ENCODE measurements at places on chromosomes 6 and 20.
A peak's percentile ranks its signal among the peaks of the same experiment; 100 is the strongest.

GRCh38 chr6:16723826-16724225, 37.4 kb downstream of the ATXN1 start:
- peak; percentile 96 for DNase-seq

DNA sequence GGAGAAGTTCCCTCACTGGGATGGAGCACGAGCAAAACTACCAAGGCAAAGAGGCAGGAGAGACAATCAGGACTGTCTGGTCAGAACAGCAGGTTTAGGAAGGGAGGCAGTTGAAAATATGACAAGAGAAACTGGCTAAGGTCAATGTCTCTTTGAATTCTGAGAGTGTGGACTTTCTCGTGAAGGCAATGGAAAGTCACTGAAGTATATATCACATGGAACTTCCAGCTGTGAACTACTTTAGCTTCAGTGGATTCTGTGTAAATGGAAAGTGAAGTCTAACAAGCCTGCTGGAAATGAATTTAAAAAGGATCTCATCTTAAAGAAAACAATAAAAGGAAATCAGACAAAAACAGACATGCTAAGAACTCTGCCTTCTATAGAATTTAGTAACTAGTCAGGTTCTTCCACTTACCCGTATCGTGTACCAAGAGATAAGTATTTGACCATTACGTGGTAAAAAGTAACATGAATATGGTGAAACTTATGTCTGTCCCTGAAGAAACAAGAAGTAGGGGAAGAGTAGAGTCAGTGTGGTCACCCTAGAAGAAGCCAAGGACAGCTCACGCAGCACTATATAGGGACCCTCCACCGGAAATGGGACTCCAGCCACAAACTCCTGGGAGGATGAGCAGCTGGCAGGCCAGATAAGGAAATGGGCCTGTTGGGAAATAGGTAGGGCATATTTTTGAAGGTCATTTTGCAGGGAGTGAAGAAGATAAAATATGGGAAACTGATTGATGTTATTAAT, 123.4 kb downstream of the MAP7 start:
- DNase-seq = no peak

- peak; percentile 85 for DNase-seq
Measured at GRCh38 chr6:3281631-3282475, 23.1 kb downstream of the PSMG4 start.

DNA sequence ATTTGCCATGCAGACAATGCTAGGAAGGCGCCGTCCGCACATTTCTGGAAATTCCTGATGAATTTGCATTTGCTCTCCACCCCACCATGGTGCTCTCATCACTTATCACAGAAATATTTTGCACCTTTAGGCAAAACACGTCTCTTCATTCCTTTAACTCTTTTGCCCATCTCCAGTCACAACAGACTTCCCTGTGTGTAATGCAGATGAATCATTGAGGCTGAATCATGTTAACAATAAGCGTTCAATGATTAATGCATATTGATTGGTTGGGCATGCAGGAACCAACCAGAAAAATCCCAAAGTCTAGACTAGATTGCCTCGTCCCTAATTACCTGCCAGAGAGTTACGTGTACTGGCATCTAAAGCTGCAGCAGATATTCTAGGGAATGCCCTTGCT, 80.0 kb upstream of the ATXN1 start:
- DNase-seq = peak; percentile 7

DNA sequence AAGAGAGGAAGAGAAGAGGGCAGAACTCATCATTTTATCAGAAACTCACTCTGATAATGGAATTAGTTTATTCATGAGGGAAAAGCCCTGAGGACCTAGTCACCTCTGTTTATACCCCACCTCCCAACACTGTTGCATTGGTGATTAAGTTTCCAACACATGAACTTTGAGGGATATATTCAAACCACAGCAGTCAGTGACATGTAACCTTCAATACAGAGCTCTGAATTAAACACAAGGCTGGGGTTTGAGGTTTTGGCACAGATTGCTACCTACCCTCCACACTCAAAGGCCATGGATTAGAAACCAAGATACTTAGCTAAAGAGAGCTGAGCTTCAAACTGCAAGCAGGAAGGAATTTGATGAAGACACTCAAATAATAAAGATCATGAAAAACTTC, 48.5 kb upstream of the MOCS1 start:
- DNase-seq = no peak

DNA sequence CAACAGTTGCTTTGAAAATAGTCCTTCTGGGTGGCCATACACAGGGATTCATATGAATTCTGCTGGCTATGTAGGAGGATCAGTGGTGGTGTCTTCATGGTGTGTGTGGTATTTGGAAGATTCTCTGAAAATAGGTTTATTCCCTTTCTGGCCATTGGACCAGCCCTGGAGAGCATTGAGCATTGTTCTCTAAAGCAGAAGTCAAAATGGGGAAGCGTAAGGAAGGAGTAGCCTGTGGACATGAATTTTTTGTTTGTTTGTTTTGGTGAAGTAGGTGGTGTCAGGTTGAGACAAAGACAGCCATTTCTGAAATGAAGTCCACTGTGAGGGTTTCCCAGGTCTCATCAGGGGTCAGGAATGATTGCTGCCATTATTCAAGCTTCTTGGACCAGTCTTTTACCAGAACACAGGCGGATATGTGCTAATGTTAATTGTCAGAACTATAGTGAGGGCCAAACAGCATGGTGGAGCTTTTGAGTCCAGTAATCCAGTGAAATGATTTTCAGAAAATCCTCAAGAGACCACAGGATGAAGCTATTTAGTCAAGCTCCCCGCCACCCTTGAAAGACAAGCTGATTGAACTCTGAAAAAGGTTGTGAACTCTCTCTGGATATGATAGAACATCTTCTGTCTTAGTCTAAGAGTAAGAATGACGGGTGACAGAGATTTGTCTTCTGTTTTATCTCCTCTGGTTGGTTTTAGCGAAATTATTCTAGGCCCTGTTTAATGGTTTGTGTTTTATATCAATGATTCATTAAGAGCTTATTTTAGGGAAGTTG, 60.0 kb downstream of the DNAH8 start:
- no peak for DNase-seq

DNA sequence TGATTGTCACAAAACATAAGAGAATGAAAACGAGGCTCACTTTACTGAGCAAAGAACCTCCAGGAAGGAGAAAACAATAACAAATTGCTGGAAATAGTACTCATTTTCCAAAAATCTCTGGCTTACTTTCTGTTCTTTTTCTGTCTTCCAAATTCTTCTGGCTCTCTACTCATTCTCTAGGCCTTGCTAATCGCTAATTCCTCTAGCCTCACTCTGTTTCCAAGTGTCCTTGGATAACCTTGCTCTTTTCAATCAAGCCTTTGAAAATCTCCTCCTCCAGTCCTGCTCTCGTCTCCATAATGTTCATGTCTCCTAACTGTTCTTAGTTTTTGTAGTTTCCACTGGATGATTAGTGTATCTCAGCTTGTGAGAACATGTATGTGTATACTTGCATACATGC, 96.2 kb upstream of the MAP7 start:
- peak; percentile 31 for DNase-seq

GRCh38 chr6:21263531-21264287, 329.8 kb upstream of the SOX4 start:
- no peak for DNase-seq

DNA sequence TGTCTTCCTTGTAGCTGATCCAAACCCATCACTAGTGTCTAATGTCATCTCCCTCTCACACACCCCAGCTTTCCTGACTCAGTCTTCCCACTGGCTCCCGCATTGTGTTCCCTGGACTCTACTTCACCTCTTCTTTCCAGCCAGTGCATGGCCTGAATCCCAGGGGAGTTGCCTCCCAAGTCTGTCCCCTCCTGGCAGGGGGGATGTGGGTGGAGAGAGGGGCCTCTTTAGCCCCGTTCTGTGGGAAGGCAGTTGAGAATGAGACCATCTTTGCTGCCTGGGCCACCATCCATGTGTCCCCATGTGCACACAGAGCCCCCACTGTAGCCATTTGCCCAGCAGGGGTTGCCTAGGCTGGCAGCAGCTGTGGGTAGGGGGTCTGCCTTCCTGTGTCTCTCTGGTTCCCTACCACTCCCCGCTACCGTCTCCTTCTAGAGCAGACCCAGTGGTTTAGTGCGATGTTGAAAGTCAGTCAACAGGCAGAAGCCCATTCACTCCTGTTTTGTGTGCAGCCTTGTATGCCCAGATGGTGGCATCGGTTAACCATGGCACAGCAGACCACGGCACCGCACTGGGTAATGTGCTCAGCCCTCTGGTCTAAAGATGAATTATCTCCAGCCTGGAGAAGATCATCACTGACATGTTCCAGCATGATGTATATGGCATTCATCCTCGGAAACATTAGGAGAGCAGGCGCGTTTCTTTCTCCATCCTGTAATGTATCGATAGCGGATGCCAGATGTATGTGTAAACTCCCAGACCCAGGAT, 178.8 kb upstream of the SNX9 start:
- DNase-seq = no peak

GRCh38 chr6:12276930-12277315, 13.2 kb upstream of the EDN1 start:
- DNase-seq = no peak

GRCh38 chr6:120357447-120357846, 976.8 kb downstream of the TBC1D32 start:
- DNase-seq = no peak

GRCh38 chr20:50499938-50500337, 10.2 kb upstream of the PTPN1 start:
- DNase-seq = no peak

- no peak for DNase-seq
Measured at GRCh38 chr20:13554076-13554475, 84.7 kb downstream of the TASP1 start.

DNA sequence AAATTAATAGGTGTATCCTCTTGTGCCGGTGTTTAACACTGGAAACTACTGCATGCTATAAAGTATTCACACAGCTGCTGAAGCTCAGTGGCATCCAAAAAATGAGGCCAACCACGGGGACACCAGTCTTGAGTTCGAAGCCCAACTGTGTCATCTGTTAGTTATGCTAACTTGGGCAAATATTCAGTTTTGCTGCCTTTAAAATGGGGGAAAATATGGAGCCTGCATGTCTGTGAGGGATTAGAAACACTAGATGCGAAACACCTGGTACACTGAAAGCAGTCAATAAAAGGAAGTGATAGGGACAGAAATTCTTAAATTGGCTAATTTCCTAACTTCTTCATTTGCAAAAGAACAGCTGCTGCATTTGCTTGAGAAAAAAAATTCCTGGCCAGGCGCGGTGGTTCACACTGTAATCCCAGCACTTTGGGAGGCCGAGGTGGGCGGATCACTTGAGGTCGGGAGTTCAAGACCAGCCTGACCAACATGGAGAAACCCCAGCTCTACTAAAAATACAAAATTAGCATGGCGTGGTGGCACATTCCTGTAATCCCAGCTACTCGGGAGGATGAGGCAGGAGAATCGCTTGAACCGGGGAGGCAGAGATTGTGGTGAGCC, 36.6 kb upstream of the MLIP start:
- no peak for DNase-seq

DNA sequence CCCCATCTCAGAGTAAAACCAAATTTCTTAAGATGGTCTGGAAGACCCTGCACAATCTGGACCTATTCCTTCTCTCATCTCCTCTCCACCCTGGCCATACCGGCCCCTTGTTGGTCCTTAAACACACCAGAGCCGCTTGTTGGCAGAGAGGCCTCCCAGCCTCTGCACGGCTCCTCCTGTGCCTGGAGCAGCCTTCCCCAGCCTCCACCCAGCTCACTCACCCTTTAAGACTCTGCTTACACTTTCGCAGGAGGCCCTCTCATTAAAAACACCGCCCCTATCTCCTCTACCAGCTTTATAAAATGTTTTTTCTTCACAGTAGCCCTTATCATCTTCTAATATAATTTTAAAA, 49.8 kb downstream of the BANF2 start:
- DNase-seq = no peak

DNA sequence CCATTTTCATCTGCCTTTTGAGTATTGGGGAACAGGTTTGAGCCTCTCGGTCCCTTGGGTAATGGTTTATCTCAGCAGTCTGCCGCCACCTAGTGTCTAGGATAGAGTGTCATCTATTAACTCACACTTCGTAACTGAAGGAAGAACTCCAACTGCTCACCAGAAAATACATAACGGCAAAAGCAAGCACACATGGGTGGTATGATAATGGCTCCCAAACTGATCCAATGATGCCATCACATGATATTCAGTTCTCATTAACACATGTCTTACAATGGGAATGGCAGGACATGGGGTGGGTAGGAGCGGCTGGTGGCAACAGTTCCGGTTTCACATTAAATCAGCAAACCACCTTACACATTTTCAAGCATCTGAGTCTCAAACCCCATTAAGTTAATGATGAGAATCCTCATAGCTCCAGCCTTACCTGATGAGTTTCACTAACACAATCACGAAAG, 110.7 kb upstream of the PHACTR1 start:
- peak; percentile 75 for DNase-seq

DNA sequence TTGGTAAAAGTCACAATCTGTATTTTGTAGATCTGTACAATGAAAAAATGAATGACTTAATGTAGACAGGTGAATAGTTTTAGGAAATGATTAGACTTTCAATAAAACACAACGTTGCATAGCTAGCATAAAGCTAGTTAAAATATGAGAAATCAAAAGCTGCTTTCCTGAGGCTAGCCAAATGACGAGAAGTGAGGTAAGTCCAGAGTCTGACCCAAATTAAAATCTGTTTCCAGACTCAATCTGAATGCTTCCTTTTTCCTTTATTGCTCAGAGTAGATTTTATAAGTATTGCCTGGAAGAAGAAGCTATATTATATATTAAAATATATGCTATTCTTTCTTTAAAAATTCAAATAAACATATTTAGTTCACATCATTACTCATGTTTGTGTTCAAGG, 615.4 kb downstream of the CD109 start:
- no peak for DNase-seq

DNA sequence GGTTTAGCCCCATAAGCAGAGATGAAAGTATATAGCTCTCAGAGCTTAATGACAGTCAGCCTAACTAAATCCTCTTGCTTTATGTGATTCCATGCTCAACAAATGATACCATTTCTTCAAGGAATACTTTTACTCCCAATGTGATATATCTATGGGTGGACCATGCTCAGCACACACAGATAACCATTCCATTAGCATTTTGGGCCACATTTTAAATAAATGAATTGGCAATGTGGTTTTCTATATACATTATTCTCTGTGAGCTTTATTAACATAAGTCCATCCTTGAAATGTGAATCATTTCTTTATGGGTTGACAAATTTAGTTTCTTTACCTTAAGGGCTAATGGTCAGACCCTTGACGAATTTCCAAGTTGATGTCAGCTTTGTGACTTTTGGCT, 329.3 kb upstream of the CITED2 start:
- no peak for DNase-seq

GRCh38 chr6:25303254-25303653, 24.1 kb downstream of the CARMIL1 start:
- DNase-seq = no peak

DNA sequence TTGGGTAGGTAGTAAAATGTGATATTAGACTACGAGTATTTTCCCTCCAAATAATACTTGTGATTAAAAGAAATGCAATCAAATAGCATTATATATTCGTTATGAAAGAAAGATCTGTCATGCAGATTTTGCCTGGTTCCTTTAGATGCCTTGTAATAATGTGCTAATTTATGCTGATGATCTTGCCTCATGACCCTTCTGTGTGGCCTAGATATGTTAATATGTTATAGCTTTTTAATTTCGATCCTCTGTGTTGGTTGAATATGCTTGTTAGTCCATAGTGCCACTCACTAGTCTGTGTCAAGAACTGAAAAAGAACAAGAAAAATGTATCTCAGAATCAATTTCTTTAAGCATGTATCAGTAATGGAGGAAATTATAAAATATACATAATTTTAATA, 31.9 kb downstream of the CDKAL1 start:
- no peak for DNase-seq
